ENCODE measurements at places on chromosomes 13 and 19.

DNA sequence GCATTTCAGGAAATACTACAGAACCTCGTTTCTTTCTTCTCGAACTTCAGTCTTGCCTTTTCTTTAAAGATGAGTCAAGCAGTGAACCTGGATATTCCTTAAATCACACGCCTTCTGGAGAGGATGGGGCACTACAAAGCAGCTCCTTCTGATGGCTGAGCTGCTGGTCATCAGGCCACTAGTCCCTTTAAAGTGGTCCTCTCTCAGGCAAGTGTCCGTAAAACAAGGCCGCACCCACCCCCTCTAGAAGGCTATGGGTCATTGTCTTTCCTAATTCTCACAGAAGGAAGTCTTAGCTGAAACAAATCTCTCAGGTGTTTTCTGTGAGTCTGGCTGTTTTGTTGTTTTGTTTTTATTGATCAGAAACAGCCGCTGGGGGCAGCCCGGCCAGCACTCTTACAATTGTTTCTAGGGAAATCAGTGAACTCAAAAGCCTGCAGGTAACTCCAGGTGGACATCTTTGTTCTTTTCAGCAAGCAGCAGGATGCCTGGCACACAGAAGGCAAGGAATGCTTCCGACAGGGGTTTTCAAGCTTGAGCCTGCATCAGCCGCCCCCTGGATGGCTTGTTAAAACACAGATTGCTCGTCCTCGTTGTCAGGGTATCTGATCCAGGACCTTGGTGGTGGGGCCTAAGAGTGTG is 45.4 kb downstream of the MBNL2 start:
- no peak for DNase-seq

DNA sequence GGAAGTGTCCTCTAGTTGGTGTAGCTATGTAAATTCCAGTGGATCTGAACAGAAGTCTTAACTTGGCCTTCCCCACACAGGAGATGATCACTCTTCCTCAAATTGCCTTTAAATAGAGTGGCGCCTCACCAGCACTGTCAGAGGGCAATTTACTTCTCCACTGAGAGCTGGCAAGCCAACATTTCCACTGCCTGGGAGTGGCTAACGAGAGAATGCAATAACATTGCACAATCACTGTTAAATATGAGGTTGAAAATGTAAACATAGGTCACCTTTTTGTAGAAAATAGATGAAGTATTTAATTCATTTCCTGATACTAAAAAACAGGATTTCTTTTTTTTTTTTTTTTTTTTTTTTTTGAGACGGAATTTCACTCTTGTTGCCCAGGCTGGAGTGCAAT is 55.4 kb upstream of the UBL3 start:
- no peak for DNase-seq

DNA sequence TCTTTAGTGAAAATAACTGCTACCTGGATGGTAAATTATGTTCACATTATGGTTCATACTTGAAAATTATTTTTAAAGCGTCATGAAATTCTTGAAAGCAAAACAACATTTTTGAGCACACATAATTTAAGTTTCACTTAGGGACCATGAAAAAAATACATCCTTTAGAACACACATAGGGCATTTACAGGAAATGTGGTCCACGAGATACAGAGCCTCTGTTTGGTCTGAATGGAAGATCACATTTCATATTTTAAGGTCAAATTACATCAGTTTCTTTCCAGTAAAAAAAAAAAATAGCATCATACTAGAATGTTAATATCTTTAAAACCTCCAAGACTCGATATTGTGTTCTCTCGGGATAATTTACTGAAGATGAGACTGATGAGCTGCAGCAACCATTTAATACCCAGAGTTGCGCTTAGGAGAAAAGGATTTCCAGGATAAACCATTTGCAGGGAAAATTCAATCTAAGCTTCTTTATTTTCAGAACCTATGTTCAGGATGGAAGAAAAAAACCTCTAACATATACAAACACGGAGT is 720.7 kb downstream of the DIAPH3 start:
- DNase-seq, result no peak

DNA sequence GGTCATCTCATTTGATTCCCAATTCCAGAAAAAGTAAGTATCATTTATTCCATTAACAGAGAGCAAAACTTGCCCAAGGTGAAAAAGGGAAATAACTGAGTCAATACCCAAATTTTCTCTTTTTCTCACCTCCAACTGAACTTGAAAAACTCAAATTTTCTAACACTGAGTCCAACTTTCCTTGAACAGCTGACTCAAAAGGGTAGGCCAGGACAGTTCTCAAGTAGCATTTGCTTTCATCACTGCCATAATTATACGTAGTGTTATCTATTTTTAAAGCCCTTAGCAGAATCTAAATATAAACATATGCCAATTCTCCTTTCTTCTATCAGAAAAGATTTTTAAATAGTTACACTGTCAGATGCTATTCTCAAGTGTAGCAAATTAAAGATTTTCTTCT is 3.5 kb downstream of the N4BP2L2 start:
- DNase-seq, result no peak

GRCh38 chr13:23512762-23513395 is 57.3 kb upstream of the TNFRSF19 start:
- no peak for DNase-seq

GRCh38 chr13:24982333-24982999 is 113.5 kb upstream of the PABPC3 start:
- DNase-seq, result no peak

- peak; percentile 52 for DNase-seq
Measured at GRCh38 chr19:35247526-35248309, 1.1 kb upstream of the LSR start.

DNA sequence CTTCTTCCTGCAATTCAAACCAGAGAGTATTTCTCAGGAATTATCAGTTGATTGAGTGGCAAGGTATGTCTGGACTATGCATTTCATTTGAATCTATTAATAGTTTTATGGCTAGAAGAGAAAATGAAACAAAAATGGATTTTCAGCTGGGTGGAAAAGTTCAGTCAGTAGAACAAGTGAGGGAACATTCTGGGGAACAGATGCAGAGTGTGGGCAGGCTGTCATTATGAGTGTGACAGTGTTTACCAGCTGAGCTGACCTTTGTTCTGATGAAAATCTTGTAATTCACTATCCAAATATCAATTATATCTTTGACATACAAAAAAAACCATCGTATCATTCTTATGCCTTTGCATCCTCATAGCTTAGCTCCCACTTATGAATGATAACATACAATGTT is 2.6 kb upstream of the CLC start:
- no peak for DNase-seq

- no peak for DNase-seq
Measured at GRCh38 chr13:57558051-57558467, 73.5 kb upstream of the PCDH17 start.

DNA sequence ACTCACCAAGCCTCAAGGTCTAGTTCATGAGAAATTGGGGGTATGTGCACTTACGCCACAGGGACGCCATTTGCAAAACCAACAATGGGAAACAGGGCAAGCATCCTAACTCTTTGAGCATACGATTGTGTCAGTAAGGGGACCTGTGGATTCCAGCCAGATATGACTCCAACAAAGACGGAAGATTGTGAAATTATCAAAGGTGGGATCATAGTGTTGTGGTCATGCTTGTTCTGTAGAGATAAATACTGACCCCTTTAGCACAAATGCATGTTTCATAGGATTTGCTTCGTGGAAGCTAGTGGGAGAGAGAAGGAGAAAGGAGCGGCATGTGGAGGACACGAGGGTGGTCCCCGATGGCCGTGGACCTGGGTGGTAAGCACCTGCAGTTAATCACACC is 37.8 kb downstream of the GATAD2A start:
- no peak for DNase-seq

DNA sequence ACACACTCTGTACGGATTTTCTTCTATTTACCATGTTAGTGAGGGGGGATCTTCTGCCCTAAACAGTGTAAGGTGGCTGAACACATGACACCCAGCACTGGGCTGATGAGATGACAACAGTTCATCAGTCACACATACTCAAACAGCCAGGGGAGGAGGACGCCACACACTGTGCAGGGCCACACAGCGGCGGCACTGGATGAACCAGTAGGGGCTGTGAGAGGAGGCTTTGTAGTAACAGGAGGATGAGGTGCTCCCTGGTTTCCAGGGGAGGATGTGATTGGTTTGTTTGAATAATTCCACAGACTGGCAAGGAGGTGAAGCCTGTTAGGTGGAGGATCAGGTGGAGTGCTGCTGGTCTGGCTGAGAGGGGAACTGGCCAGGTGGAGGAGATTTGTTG is 16.3 kb upstream of the GTF3A start:
- no peak for DNase-seq

DNA sequence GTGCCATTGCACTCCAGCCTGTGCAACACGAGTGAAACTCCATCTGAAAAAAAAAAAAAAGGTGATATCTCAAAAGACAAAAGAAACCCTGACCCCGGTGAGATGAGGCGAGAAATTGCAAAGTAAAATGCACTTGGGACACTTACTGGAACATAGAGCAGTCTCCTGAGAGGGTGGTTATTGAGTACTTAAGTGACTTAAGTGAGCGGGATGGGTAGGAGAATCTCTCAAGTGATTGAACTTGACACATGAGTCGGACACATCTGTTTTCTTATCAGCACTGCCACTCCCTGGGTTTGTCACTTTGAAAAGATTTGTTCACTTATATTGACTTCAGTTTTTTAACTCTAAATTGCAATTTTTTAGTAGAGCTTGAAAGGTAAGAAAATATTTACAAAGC is 2.8 kb downstream of the ZNF429 start:
- DNase-seq, result no peak
